ENCODE measurements at places on chromosomes 11 and 22.

- DNase-seq = no peak
Measured at GRCh38 chr11:10591741-10592140, 23.3 kb upstream of the LYVE1 start.

GRCh38 chr22:24765166-24765565 lies 9.4 kb downstream of the PIWIL3 start:
- DNase-seq = no peak

DNA sequence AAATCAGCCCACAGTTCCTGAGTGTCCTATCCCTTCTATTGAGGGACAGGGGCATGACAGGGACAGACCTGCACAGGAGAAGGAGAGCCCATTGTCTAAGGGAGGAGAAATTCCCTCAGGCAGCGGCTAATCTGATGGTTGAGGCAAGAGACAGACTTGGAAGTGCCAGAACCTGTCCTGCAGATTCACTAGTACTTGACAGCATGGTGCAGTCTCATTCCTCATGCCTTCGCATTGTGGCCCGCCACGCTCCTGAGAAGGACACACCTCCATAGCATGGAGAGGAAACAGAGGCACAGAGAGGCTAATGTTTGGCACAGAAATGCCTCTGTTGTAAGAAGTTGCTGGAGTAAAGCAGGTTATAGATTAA lies 3.2 kb downstream of the P2RY6 start:
- no peak for DNase-seq

GRCh38 chr22:40177738-40178416 lies at the start of gene TNRC6B:
TSS of gene TNRC6B (plus strand) at chr22:40177925. CDS start at chr22:40178136, 211 bp downstream.
- DNase-seq = peak; percentile 34

GRCh38 chr11:96620464-96621044 lies 230.7 kb downstream of the JRKL start:
- DNase-seq = no peak

- no peak for DNase-seq
Measured at GRCh38 chr11:36022882-36023281, 79.0 kb downstream of the LDLRAD3 start.

DNA sequence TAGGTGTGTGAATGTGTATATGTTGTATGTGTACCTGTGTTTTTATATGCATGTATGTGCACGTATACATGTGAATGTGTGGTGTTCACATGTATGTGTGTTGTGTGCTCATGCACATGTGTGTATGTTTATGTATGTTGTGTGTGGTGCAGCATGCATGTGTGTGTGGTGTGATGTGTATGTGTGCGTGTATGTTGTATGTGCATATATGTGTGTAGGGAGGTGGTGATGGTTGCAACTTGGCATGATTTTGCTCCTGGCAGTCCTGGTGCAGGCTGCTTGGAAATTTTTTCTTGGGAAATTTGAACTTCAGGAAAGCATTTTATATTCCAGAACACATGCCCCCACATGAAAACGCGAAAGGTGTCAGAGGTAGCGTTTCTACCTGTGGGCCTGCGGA lies 1177.8 kb downstream of the TBC1D22A start:
- DNase-seq = no peak

GRCh38 chr11:104064034-104064630 lies 27.7 kb downstream of the DDI1 start:
- DNase-seq = no peak

DNA sequence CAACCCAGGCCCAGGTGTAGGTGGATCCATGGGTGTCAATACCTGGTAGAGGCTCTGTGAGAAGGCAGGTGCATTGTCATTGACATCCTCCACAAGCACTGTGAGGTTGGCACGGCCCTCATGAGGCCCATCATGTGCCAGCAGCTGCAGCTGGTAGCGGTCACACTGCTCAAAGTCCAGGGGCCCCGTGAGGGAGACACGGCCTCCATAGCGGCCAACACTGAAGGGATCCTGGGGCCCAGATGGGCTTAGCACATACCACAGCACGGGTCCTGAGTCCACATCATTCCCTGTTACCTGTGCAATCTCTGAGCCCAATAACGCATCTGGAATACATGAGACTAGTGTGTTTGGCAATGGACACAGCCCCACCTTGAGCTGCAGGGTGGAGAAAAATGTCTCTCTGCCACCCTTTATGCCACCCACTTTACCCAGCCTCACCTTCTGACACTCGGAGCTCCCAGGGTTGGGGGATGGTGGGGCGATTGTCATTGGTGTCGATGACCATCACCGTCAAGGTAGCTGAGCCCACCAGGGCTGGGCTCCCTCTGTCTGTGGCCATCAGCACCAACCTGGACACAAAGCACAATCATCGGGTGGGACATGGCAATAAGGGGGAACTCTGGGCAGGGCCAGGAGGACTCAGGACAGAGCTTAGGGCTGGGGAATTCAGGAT lies 6.1 kb upstream of the TPP1 start:
- no peak for DNase-seq

GRCh38 chr22:43090130-43090789 lies 1.1 kb upstream of the TTLL1 start:
- no peak for DNase-seq

GRCh38 chr11:110299006-110299785 lies 2.8 kb upstream of the RDX start:
- DNase-seq = no peak

GRCh38 chr22:46447906-46448305 lies 89.5 kb downstream of the CELSR1 start:
- DNase-seq = no peak

- no peak for DNase-seq
Measured at GRCh38 chr22:27986459-27986858, 67.4 kb upstream of the PITPNB start.

DNA sequence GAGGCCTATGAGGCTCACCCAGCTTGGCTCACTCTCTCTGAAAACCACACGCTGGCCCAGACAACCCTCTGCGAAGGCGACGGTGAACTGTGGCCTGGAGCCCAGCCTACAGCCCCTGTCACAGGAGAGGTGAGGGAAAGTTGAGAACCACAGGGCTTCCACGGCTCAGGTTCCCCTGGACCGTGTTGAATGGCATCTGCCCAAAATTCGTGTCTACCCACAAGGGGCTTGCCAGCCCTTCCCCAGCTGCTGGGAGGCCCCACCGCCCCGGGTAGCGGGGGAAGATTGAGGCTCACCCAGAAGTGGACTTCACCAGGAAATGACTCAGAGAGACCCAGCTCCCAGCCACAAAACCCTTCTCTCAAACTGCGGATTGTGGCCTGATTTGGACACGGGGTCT lies 197.1 kb downstream of the CTTN start:
- DNase-seq = no peak

DNA sequence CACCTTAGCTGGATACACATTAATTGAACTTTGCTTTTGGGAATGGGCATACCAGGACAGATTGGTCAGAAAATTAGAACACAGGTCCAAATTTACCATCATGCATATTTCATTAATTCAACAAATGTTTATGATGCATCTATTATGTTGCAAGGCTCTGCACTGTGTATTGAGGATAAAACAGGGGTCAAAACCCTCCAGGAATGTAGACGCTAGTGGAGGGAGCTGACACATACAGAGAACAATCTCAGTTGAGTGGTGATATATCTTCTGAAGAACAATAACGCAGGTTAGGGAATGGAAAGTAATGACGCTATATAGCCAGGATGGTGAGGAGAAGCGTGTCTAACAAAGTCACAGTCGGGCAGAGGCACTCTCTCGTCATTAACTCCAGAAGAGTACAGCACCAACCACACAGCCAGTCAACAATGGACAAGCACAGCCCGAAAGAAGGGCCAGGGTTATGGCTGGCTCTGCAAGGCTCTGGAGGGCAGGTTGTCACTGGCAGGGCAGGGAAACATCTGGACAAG lies 3.8 kb downstream of the FLI1 start:
- no peak for DNase-seq

DNA sequence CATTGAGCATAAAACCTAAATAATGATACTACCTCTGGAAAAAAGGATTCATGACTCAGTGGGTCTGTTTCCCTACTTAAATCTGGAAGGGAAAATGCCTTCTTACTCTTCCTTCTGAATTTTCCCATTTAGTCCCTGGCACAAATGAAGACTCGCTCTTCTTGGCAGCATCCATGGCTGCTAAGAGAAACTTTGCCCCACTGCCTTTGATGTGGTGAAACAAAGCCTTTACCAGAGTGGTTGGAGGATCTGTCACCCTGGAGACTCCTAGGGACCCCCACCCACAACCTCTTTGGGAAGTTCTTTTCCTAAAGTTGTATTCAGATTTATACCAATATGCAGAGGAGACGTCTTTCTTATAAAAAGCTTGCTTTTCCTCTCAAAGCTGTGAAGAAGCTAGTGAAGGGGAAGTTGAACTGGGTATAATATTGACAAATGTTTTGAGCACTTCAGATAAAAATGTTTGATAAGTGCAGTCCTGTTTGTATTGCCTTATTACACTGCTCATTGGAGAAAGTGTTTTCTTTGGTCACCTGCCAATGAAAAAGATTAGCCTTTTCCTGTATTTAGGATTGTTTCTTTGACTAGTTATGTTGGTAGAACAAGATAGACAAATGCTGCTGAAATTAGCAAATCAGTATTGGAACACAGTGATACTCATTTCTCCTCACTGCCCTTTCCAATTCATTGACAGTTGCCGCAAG lies 77.3 kb downstream of the ARFGAP2 start:
- no peak for DNase-seq

DNA sequence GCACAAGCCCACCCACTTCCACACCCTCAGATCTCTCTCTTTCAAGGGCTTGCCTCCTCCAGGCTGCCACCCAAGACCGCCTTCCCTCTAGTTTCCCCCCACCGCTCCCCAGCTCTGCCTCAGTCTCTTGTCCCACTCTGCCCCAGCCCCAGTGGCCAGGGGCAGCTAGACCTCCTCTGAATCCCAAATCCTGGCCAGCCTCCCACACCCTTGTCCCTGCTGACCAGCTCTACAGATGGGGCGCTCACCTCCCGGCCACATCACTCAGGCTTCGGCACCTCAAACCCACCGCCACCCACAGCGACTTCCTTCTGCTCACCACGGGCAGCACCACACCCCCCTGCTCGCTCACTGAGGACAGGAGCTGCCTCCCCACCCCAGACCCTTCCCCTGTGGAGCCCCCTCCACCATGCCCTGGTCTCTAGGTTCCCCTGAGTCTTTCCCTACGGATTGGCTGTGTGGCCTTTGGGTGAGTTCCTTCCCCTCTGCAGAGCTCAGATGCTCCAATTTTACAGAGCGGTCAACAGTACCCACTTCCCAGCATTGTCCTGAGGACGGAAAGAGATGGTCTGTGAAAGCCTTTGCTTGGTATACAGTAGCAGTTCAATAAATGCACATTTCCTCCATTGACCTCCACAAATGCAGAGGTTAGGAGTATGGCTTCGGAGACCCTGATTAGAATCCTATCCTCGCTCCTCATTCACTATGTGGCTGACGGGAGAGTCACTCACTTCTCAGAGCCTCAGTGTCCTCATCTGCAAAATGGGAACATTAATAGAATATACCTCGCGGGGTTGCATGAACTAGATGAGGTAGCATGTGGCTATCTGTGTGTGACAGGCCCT lies 11.5 kb upstream of the SPI1 start:
- DNase-seq = no peak

- DNase-seq = no peak
Measured at GRCh38 chr11:61076506-61077304, 25.6 kb upstream of the CD5 start.

GRCh38 chr11:134614141-134614540 lies 202.1 kb upstream of the B3GAT1 start:
- DNase-seq = no peak

DNA sequence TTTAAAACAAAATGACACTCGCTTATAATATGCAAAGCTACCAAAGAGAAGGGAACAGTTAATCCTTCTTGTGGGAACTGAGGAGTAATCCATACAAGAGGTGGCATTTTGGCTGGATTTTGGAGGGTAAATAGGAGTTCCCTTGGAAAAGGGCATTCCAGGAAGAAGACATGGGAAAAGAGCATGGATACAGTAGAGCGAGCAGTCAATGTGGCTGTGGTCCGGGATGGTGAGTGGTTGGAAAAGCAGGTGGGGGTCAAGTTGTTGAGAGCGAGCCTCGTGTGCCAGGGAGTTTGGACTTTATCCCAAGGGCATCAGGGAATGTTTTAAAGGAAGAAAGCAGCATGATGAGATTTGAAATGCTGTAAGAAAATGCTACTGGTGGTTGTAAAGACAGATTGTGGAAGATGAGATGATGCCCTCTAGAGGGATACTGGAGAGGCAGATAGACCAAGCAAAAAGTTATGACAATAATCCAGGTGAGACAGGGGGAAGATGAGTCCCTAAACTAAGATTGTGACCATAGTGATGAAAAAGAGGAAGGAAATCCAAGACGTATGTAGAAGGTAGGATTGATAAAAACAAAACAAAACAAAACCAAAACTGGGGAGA lies 3.8 kb upstream of the MMP7 start:
- DNase-seq = no peak

GRCh38 chr11:35734669-35735410 lies 72.3 kb downstream of the TRIM44 start:
- no peak for DNase-seq

DNA sequence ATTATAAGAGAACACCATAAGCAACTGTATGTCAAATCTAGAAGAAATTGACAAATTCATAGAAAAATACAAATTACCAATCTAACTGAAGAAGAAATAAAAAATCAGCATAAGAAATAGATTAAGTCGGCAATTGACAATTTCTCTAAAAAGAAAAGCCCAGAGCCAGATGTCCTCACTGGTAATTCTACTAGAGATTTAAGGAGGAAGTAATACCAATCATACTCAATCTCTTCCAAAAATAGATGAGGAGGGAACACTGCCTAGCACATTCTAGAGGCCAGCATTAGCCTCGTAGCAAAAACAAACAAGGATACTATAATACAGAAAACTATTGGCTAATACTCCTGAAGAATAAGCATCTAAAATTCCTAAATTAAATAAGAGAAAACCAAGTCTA lies 40.4 kb upstream of the IGLL5 start:
- DNase-seq = no peak

GRCh38 chr11:121551463-121551862 lies 98.7 kb upstream of the SORL1-AS1 start:
- no peak for DNase-seq

- no peak for DNase-seq
Measured at GRCh38 chr22:36507518-36508010, 724 bp upstream of the FOXRED2 start.

DNA sequence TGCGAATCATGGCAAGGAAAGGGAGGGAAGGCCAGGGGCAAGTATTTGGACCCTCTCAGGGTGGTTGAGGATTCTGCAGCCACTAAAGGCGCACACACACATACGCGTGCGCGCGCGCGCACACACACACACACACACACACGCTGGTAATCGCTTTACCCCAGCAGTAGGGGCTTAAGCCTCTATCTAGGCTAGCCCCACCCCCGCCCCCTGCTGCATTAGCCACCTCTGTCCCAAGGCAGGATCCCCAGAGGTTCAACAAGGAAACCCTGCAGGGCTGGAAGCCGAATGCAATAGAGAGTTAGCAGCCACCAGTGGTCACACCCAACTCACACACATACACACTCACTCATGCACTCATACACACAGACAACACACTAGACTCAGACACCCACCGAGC lies 28.6 kb upstream of the ELFN2 start:
- no peak for DNase-seq

- DNase-seq = no peak
Measured at GRCh38 chr11:11480971-11481370, 127.9 kb upstream of the CSNK2A3 start.

- no peak for DNase-seq
Measured at GRCh38 chr11:58730507-58731089, 1.1 kb downstream of the GLYAT start.

- DNase-seq = peak; percentile 86
Measured at GRCh38 chr11:61581030-61581928, at the start of gene SYT7. TSS of gene SYT7 (minus strand) at chr11:61581076. CDS start at chr11:61580820, 256 bp downstream.

Data from activated CD8-positive, alpha-beta memory T cell treated with anti-CD3 and anti-CD28 coated beads for 1 hour (primary cell).